WTC11 (cell line): ENCODE measurements at places on chromosomes 12 and 14.

DNA sequence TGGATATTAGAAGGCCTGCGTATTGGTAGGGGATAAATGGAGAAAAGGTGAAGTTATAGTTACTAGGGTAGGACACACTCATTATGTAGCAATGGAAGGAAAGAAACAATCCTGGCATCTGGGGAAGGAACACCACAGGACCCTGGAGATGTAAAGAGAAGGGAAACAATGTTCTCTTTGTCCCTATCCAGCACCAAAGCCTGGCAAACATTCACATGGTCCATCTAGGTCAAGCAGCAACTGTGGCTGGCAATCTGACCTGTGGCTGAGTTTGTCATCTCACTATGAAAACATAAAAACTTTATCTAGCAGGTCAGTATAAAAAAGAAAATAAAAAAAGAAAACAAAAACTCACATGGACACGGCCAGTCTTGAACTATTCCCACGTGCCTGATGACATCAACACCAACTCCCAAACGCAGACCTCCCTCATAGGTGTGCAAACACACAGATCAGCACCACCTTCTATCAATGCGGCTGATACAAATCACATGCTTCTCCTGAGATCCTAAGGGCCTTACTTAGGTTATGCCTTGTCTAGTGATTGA, 2.6 kb downstream of the POMT2 start:
- DNase-seq: no peak

DNA sequence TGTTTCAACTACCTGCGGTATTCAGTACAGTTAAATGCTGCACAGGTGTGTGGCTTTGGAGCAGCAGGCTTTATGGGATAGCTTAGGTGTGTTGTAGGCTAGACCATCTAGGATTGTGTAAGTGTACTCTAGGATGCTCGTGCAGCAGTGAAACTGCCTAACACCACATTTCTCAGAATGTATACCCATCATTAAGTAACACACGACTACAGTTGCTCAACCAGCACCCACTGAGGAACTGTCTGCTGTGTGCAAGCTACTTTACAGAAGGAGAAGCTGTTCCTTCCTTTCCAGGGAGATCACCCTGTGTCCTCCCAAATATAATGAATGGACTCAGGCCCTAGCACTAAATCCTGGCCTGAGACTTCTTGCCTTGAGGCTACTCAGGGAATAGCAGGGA, 94.8 kb downstream of the SLC24A4 start:
- DNase-seq: no peak

GRCh38 chr14:97642631-97643030, 845.4 kb downstream of the VRK1 start:
- DNase-seq: no peak

- DNase-seq: no peak
These were observed 11.9 kb downstream of the NUP37 start for GRCh38 chr12:102107970-102108369.

GRCh38 chr14:75181293-75182062, 5.1 kb upstream of the TMED10 start:
- DNase-seq: no peak

DNA sequence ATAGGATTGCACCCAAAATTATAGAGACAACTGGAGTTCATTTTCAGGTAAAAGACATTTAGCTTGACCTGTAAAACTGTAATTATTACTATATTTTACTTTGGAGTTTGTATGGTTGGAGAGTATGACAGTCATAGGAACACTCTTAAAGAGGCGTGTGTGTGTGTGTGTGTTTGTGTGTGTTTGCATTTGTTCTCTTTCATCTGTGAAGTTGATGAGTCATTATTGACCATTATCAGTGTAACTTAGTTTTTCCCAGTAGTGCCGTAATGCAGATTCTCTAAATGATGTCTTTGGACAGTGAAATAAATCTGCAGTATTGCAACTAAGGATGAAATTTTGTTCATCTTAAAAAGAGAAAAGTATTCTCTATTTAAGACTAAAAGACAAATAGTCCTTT, 13.0 kb downstream of the WASHC4 start:
- no peak for DNase-seq

DNA sequence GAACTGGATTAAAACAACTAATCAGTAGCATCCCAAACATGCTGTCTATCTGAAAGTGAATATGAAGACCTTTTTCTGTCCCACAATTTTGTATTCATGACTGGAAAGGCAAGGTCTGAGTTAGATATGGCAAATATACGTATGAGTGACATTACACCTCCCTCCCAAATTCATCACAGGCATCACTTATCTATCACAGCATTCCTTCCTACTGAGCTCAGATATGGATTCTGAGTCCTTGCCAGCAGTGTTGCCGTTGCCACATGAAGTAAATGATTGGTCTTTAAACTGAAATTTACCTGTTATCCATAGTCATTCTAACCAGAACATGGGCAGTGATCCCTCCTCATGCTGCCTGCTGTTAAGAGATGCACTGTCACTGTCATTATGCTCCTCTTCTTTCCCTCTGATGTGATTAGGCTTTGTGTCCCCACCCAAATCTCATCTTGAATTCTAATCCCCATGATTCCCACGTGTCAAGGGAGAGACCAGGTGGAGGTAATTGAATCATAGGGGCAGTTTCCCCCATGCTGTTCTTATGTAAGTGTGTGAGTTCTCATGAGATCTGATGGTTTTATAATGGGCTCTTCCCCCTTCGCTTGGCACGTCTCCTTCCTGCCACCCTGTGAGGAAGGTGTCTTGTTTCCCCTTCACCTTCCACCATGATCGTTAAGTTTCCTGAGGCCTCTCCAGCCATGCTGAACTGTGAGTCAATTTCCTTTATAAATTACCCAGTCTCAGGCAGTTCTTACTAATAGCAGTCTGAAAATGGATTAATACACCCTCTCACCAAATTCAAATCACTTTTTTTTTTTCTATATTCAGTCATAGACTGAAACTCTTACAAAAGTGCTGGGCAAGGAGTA, 288.4 kb downstream of the NUAK1 start:
- no peak for DNase-seq

DNA sequence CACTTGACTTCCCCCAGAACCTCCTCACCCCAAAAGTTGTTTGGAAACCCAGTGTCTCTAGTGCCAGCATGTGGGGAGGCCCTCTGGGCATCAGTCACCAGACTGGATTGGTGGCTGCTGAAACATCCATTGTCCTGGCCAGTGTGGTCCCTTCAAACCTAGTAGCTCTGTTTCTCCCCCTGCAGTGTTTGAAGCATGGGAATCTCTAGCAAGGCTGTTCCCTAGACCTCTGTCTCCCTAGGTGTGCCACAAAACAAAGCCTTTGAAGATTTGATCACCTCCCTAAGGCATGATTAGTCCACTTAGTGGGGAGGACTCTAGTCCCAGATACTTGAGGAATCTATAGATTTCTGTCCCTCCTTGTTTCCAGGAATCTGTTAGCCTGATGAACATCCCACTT, 60.3 kb downstream of the ARF6 start:
- no peak for DNase-seq

- no peak for DNase-seq
These were observed 160.9 kb downstream of the SPTSSA start for GRCh38 chr14:34300882-34301734.

GRCh38 chr14:59455411-59455810, 9.8 kb downstream of the GPR135 start:
- no peak for DNase-seq

- no peak for DNase-seq
These were observed 10.4 kb downstream of the NGB start for GRCh38 chr14:77260631-77261030.

DNA sequence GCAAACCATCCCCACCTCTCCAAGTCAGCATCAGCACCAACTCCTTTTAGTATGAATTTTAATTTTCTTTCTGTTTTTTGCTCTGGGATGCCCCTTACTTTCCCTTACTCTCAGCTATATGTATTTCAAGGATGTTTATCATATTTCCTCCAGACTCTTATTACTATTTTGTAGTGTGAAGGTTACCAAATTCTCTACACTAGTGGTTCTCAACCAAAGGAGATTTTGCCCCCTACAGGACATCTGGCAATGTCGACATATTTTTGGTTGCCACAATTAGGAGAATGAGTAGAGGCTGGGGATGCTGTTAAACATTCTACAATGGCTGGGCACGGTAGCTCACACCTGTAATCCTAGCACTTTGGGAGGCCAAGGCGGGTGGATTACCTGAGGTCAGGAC, 29.1 kb upstream of the SOS2 start:
- DNase-seq: no peak

DNA sequence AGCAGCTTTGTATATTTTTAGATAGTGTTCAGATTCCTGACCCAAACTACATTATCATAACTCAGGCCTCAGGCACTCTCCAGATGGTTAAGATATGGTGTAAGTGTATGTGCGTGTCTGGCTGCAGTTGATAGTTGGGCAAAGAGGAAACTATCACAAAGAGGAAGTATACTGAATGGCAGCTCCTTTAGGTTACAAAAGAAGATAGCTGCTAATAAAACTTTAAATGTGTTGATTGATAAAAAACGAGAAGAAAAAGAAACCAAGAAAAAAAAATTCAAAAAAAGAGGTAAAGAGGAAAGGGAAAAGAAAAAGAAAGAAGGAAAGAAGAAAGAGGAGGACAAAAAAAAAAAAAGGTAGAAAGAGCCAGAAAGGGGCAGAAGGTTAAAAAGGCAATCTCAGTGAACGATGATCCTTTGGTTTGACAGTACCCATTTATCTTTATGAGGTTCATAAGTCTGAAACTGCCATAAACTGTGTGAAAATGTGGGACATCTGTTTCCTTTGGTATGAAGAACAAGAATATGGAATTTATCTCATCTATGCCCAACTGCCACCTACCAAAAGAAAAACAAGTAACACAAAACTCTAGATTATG, 42.2 kb downstream of the TAOK3 start:
- DNase-seq: no peak
